ENCODE measurements at places on chromosomes 5 and 9.
A peak's percentile ranks its signal among the peaks of the same experiment; 100 is the strongest.

- DNase-seq, result no peak
Observed at GRCh38 chr5:175116466-175117048, 327.4 kb downstream of the DRD1 start.

GRCh38 chr5:137822984-137823383 is 44.7 kb upstream of the MYOT start:
- no peak for DNase-seq

- no peak for DNase-seq
Observed at GRCh38 chr5:103909391-103909790, 346.8 kb upstream of the NUDT12 start.

DNA sequence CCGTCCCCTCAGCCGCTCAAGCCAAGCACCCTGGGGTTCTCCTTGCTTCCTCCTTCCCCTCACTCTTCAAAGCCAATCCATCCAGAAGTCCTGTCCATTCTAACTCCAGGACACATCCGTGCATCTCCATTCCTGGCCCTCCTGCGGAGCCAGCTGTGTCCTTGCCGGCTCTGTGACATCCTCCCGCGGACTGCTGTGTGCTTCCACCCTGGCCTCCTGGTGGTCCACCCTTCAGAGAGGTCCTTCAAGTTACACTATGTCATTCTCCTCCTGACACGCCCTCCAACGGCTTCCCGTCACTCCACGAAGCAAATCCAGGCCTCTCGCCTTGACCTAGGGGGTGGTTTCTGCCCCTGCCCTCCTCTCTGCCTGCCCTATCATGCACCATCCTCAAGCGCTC is 13.0 kb upstream of the SCGB3A1 start:
- no peak for DNase-seq

DNA sequence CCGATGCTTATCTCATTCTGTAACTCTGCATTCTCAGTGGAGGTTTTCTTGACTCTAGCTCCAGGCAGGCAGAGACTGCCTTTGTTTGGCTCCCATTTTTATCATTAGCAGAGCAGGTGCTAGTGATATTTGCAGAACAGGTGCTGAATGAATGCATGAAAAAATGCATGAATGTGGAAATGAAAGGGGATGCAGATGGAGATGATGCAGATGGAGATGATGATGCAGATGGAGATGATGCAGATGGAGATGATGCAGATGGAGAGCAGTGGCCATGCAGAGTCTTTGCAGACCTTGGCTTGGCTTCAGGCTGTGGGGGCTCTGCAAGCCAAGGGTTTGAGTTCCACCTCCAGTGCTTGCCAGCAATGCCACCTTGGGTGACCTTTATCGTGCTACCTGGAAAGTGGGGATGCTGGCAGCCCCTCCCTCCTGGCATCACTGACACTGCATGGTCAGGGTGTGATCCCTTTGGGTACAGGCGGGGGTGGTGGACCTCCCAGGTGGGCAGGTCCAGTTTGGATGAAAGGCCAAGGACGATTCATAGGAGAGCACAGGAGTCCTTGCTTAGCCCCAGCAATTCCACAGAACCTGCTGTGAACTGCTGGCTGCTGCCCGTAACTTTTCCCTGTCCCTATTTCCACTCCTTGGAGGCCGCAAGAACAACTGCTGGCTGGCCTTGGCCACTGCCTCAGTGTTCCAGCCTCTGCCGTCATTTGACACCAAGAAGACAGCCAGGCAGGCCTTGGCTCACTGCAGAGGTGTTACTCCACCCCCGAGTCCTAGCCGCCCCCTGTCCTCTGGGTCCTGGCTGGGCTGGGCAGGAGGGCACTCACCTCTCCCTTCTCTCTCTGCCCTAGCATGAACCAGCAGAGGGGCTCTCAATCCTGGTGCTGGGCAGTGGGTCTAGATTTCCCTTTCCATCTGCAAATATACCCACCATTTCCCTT is 33.0 kb downstream of the ERGIC1 start:
- no peak for DNase-seq

DNA sequence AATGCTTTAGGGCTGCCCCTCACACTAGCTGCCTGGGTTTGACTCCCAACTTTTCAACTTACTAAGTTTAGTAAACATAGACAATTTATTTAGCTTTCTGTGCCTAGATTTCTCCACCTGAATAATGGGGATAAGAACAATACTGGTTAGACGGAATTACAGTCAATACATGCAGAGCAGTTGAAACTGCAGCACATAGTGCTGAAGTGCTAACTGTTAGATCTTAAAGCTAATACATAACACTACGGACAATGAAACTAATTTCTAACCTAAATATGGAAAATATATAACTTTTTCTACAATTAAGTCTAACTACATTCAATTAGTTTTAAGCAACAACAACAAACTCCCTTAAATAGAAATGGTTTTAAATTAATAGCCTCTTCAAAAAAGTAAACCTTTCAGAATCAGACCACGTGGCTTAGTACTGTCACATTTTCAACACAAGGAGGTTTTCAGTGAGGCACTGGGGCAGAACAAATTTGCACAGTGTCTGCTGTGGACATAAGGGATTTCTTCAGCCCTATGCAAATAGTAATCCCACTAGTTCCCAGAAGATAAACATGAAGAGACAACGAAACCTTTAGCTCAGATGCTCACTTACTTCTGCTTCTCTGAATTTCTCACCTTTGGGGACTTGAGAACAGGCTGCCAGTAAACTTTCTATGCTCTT is 293.4 kb downstream of the EDIL3 start:
- DNase-seq, result no peak

- peak; percentile 39 for DNase-seq
Observed at GRCh38 chr5:147515269-147515668, 5.4 kb upstream of the DPYSL3 start.

DNA sequence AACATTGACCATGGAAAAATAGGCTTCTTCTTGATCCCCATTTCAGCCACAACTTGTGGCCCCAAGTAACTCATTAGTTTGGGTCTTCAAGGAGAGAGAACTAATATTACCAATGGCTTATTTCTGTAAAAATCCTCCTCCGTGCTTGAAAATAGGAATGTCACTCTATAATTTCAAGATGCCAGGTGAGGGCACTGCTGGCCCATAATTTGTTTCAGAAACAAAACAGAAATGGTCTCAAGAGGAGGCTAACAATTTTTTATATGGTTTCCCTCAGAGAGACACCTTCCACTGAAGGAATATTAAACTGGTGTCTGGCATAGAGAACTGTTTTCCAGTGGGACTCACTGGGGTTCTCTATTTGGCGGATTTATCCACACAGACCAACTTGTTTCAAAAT is 437.0 kb upstream of the TRPC7 start:
- no peak for DNase-seq

- no peak for DNase-seq
Observed at GRCh38 chr5:68292316-68292715, 76.8 kb downstream of the PIK3R1 start.

DNA sequence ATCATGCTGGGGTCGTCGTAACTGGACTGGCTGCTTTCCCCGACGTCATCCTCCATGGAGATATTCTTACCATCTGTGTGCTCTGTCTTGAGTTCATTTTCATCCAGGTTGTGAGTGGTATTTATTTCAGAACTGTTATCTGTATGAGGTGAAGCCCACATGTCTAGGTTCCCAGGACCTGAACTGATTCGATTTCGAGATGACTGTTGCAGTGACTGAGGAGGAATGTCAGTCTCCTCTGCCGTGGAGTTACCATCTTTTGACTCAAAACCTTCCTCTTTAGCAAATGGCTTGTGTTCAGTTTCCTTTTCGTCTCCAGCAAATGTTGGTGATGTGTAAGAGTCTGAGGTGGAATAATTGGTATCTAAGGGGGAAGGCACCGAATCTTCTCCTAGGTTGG is 55.2 kb upstream of the PCA3 start:
- no peak for DNase-seq

DNA sequence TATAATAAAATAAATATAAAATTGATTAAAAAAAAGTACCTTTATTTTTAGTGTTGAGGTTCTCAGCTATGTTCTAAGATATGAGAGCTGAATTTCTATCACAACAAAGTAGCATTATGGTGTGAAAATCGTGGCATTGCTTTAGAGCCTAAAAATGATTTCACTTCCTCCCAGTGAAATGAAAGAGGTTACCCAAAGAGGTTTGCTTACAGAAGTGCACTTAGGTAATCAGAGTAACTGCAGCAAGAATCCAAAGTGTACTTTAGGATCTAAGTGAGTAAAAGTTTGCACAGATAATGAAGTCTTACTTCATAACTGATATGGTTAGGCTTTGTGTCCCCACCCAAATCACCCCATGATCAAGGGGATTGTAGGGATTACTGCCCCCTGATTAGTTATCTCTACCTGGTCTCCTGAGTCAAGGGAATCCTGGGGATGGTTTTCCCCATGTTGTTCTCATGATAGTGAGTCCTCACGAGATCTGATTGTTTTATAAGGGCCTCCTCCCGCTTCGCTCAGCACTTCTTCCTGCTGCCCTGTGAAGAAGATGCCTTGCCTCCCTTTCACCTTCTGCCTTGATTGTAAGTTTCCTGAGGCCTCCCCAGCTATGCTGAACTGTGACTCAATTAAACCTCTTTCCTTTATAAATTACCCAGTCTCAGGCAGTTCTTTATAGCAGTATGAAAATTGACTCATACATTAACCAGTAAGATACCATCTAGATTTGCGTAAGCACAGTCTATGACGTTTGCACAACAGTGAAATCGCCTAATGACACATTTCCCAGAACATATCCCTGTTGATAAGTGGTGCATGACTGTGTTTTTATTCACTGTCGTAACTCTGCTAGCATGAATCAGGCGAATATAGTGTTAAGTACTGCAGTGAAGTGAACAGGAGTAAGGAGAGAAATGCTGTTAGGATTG is 40.3 kb upstream of the LRRC70 start:
- peak; percentile 19 for DNase-seq

GRCh38 chr5:131067636-131068035 is 97.4 kb downstream of the HINT1 start:
- no peak for DNase-seq

GRCh38 chr5:115594128-115595047 is 7.9 kb downstream of the TICAM2 start:
- no peak for DNase-seq

DNA sequence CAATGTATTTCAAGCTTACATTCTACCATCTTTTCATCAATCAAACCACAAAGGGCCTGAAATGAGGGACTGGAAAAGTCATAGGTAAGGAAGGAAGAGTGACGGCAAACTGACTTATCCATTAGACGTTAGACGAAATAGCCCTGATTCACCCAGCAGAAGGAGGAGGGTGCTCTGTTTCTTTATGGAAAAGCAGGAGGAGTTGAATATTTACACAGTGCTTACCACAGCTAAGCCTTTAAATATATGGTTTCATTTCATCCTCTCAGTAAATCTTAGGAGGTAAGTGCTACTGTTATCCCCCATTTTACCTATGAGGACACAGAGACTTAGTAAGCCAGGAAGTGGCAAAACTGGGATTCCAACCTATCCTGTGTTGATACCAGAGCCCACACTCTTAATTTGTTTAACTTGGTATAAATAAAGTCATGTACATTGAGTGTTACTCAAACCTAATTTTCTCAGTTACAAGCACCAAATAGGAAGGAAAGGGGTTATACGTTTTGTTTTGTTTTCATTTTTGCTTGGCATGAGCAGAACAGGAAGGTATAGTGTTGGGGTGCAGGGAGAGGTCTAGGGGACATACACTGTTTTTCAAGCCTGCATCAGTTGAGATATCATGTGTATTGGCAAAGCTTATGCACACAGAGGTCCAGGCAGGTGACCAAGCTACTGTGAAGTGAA is 98.1 kb upstream of the IFNK start:
- DNase-seq, result no peak

GRCh38 chr9:77981332-77981731 is 50.3 kb downstream of the GNAQ start:
- no peak for DNase-seq

GRCh38 chr5:42872865-42873264 is 61.2 kb upstream of the SELENOP start:
- no peak for DNase-seq

- DNase-seq, result no peak
Observed at GRCh38 chr5:16929347-16929746, 6.7 kb downstream of the MYO10 start.

- no peak for DNase-seq
Observed at GRCh38 chr5:126816649-126817048, 39.7 kb downstream of the LMNB1 start.

GRCh38 chr5:1445689-1446601 is 705 bp upstream of the SLC6A3 start:
- no peak for DNase-seq

- peak; percentile 61 for DNase-seq
Observed at GRCh38 chr5:102778478-102778877, 23.4 kb downstream of the PAM start.

- no peak for DNase-seq
Observed at GRCh38 chr5:20368571-20369517, 380.8 kb upstream of the CDH18 start.

DNA sequence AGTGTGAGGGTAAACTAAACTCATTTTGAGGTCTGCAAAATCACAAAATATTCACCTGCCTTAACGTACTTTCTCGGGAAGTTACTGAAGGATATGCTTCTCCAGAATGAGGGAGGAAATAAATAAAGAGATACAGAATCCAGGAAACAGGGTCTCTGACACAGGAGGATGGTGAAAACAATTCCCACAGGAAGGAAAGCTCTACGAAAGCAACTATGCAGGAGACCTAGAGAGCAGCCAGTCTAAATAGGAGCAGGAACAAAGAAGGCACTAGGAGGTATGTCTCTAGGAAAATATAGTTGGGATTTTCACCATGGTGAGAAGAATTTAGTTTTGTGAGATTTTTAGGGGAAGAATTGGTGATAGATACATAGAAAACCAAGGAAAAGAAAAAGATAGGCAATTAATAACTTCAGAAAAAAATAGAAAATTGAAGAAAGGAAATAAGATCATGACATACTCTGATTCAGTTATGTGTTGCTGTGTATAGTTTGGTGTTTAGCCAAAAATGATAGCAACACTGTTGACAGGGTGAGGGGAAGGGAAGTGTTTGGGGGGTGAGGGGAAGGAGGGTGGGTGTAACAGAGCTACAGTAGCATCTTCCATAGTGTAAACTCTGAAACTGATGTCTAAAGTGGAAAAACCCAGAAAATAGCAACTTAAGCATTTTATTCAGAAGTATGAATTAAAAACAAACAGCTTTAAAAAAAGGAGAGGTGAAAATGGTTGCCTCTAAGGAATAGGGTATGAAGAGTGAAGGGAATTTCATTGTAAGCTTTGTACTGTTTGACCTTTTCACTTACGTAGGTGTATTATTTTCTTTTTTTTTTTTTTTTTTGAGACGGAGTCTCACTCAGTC is 9.8 kb downstream of the GPR21 start:
- DNase-seq, result no peak

DNA sequence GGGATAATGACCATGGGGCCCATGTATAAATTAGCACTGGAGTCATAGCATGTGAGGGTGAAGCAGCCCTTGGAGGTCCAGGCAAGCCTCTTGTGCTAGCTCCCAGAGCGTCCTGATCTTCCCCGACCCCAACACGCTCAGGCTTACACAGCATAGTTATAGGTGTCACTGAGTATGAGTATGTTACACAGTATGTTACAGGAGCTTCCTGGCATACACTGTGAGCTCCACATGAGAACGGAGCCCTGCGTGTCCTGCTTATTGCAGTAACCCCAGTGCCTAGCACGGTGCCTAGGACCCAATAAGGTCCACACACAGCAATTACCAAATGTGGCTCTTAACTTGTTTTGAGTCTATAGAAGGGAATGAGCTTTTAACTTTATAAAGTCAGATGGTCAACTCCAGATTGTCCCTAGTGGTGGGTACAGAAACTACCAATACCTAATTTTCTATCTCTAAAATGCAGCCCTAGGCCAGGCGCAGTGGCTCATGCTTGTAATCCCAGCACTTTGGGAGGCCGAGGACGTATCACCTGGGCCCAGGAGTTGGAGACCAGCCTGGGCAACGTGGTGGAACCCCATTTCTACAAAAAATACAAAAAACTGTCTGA is 64.1 kb downstream of the PLAC8L1 start:
- no peak for DNase-seq

- no peak for DNase-seq
Observed at GRCh38 chr5:92371889-92372235, 988.7 kb upstream of the ARRDC3 start.
